ENCODE measurements at places on chromosomes 5 and 9.

DNA sequence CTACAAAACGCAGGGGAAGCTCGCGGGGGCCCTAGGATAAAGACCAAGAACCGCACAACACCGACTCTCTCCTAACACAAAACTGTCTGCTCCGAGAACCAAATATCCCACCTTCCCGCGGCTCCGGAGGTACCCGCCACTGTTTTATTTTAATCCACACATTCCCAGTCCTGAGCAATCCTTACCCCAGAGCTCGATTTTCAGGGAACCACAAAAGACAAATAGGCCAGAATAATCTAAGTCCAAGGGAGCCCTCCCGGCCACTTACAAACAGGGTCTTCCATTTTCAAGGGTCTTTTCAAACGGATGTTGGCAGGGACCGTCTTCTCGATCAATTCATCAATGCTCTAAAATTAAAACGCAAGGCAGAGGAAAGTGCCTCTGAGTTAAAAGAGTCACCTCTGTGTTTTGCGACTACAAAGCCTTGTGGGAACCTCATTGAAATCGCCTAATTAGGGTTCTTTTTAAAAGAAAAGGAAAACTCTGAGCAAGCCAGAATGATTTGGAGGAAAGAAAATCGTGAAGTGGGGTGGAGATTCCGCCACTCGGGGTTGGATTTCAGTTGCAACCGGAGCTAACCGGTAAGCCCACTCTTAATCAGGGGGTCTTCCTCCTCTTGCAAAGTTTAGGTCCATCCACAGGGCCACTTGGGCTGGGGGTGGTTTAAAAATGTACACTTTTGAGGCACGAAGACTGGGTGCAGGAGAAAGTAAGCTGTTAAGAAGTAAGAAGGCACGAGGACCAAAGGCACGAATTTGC, 1.0 kb downstream of the GLDC start:
- no peak for DNase-seq

DNA sequence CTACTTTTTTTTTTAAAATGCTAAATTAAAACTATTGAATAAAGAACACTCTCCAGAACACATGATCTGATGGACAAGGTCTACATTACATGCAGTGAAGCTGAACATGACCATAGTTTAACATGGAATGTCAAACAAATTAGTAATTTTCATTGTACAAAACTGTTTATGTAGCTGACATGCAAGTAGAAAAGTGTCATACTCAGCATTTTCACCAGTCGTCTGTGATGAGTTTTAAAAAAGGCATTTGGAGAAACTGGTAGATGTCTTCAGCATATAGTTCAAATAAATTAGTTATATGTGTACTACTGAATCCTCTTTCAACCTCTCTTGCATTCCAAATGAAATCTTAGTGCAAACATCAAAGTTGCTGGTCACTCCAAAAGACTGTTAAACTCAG, 301.9 kb downstream of the FER start:
- DNase-seq = no peak

GRCh38 chr9:135100725-135101410, 13.4 kb downstream of the OLFM1 start:
- no peak for DNase-seq

GRCh38 chr5:172891716-172892421, 57.8 kb downstream of the ERGIC1 start:
- DNase-seq = peak; percentile 65

GRCh38 chr5:141902015-141902814, 21.5 kb upstream of the DELE1 start:
- no peak for DNase-seq

GRCh38 chr9:71665247-71665646, 103.1 kb downstream of the CEMIP2 start:
- no peak for DNase-seq

DNA sequence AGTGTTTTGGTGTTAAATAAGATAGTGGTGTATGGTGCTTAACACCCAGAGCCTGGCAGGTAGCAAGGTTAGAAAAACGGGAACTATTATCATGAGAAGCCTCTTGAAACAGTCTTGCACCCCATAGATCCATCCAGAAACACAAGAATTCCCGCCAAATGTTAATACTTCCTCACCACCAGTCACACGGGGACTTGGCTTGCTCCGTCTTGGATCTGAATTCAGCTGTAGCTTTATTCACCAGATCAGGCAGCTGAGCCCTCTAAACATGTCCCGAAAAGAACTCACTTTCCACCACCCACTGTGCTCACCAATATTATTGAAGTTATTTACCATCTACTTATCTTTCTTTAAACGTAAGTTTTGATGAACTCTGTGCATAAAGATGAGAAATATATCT, 101.6 kb upstream of the PTPN3 start:
- peak; percentile 6 for DNase-seq

DNA sequence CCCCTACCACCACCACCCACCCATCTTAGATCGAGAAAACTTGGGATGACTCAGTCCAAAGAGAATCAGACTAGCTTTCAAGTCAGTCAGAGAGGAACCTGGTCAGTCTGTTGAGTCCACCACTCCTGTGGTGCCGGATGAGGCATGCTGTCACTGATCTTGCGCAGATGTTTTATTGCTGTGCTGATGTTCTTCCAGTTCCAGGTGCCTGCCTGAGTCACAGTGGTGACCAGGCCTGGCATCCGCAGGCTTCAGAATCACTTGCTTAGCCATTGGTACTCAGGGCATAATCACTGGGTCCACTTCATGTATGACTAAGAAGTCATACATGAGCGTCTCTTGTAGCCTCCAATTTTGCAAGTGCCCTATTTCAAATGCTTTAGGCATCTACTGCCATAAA, 114.1 kb downstream of the MUSK start:
- peak; percentile 80 for DNase-seq

DNA sequence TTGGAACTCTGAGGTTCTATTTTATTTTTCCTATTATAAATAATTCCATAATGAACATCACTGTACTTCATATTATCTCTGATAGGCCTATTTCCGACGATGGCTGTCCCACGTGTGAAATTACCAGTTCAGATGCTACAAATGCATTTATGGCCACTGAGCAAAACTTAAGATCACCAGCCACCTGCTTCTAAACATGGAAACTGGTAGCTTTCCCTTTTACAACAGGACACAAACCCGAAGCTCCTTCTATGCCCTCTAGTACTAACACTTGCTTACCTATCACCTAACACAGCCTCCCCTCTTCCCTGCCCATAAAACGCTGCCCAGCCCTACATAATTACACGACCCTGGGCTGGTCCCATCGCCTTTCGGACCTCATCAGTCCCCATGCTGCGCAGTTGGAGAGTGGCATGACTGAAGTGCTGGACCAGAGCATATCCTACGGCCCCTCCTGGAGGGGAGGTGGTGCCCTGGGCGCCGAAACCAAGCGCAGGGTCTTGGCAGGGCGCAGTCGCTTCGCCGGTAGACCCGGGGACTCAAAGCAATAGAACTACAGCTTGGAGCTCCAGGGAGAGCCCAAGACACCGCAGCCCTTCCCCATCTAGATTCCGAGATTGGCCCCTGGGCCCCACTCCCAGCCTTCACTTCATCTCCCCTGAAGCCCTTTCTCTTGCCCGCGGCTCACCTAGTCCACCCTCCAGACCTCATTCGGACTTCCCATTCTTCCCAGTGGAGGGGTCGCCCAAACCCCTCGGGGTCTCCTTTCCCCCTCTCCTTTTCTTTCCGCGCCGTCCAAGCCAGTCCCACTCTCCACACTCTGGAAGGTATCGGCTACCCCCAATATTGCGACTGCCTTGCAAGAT, 1.0 kb upstream of the SAP30L start:
- DNase-seq = no peak

GRCh38 chr5:95821110-95822021, 1.2 kb downstream of the GLRX start:
- DNase-seq = no peak

All from fibroblast of mammary gland (primary cell).